Pons (tissue), 1 donor: ENCODE measurements at places on chromosomes 2 and 18.
A peak's percentile ranks its signal among the peaks of the same experiment; 100 is the strongest.

- DNase-seq: no peak
Observed at GRCh38 chr2:230413479-230413878, 2.5 kb upstream of the SP100 start.

DNA sequence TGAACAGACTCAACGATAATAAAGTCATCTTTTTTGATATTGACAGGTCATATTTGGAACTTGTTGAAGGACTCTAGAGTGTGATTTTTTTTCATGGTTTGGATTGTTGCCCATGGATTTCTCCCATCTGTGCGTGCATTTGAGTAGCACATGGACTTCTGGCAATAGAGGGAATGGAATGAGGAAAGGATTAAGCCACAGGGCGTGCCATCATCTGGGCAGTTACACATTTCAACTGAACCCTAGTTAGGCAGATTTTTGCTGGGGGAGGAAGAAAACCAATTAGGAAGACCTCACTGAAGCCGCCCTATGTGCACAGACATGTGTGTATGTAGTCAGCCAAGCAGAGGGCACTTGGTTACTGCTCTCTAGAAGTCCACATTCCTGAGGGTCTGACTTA is 72.6 kb downstream of the TPGS2 start:
- DNase-seq: no peak

GRCh38 chr2:53516650-53517049 is 251.0 kb upstream of the CHAC2 start:
- no peak for DNase-seq

- DNase-seq: no peak
Observed at GRCh38 chr18:52531836-52532235, 191.8 kb downstream of the DCC start.

GRCh38 chr2:65293376-65293775 is 65.7 kb downstream of the ACTR2 start:
- no peak for DNase-seq

- no peak for DNase-seq
Observed at GRCh38 chr2:161981679-161982250, 92.2 kb downstream of the DPP4 start.

DNA sequence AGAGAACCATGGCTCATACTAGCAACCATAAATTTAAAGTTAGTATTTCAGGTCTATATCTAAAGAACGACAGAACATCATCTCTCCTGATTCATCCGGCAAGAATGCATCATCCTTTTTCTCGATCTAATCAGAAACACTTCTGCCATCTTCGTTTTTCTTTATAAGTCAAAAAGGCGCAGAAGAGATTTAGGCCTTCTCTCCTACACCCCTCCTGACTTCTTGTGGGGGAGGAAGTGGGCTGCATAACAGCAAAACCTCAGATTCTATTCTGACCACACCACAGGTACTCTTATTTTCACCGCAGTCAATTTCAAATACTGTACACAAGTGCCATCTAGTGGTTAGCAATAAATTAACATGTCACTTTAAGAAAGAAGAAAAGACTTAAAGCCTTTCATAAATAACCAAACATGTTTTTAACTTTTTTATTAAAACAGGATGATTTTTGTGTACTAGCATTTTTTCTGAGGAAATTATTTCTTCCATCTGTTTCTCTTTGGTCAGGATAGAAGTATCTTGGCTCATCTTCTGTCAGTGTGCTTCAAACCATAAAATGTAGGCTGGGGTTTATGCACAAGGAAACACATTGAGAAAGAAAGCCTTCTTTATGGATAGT is 48.4 kb upstream of the PIK3C3 start:
- peak; percentile 54 for DNase-seq

DNA sequence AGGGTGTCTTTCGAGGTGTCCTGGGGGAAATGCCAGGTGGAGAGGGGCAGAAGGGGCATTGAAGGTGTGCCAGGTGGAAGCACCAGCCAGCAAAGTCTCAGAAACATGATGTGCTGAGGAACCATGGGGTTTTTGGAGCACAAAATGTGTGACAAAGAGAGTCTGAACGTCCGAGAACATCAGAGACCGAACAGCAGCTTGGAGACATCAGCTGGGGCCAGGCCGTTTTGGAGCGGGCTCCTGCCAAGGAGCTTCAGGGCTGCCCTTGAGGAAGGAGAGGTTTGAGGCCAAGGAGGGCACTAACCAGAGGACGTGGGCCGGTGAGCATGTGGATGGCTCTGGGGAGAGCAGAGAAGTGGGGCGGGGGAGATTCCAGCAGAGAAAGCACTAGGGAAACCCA is 5.3 kb upstream of the MBP start:
- DNase-seq: no peak

GRCh38 chr2:152330235-152330866 is 4.6 kb upstream of the FMNL2 start:
- DNase-seq: no peak

DNA sequence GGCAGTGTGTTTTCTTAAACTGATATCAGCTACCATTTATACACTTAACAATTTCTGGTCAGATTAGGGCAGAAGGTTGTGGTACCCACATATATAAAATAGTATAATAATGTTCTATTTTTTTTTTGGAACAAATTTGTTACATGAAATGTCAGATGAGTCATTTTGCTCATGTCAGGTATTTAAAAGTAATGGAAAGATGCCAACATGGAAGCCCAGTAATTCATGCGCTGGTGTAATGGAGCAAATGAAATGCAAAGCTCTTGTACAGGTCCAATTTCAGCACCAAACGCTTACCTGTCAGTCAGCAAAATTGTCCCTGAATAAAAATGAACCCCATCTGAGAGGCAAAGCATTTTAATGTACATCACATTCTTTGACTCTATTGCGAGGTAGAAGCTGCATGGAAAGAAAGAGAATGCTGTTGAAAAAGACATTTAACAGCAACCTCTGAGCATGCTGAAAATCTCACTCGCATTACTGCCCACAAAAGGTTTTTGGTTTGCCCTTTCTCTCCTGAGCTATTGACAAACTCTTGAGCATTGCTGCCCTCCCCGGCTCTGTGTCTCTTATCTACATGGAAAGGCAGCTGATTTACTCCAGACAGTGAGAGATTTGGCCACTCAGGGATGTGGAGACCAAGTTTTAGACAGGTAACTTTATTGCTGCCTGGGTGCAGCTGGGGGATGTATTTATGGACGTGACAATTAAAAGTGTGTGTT is 217.5 kb downstream of the CAMKMT start:
- no peak for DNase-seq

- peak; percentile 88 for DNase-seq
Observed at GRCh38 chr2:113248997-113249770, 29.5 kb downstream of the PAX8 start.

- DNase-seq: no peak
Observed at GRCh38 chr2:101146535-101146934, 4.6 kb downstream of the TBC1D8 start.
